Hypothalamus (tissue), 51 donors: ENCODE measurements at places on chromosomes 1 and 21.

GRCh38 chr1:43706598-43707189 lies 642 bp upstream of the ST3GAL3 start:
- DNase-seq: no peak

DNA sequence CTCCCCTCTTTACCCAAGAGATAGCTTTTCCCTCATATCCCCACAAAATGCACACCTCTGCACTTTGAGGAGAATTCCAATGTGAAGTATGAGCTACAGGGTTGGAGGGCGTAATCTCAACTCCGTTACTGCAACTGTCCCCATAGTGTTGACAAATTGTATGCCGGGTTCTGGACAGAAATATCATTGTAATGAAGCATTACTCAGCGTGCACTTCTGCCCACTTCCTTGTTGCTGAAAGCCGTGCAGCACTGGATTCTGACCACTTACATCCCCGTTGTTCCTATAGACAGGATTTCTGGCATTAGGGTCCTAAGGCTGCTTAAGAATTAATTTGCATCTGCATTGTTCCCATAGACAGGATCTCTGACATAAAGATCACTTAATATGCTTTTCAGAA lies 205.6 kb downstream of the RHOU start:
- no peak for DNase-seq

DNA sequence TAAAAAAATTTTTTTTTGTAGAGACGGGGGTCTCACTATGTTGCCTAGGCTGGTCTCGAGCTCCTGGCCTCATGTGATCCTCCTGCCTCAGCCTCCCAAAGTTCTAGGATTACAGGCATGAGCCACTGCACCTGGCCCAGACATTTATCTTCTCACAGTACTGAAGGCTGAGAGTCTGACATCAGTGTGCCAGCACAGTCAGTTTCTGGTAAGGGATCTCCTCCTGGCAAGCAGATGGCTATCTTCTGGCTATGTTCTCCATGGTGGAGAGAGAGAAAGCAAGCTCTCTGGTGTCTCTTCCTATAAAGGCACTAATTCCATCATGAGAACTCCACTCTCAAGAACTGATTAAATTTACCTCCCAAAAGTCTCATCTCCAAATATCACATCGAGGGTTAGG lies 57.8 kb upstream of the C1orf185 start:
- no peak for DNase-seq

DNA sequence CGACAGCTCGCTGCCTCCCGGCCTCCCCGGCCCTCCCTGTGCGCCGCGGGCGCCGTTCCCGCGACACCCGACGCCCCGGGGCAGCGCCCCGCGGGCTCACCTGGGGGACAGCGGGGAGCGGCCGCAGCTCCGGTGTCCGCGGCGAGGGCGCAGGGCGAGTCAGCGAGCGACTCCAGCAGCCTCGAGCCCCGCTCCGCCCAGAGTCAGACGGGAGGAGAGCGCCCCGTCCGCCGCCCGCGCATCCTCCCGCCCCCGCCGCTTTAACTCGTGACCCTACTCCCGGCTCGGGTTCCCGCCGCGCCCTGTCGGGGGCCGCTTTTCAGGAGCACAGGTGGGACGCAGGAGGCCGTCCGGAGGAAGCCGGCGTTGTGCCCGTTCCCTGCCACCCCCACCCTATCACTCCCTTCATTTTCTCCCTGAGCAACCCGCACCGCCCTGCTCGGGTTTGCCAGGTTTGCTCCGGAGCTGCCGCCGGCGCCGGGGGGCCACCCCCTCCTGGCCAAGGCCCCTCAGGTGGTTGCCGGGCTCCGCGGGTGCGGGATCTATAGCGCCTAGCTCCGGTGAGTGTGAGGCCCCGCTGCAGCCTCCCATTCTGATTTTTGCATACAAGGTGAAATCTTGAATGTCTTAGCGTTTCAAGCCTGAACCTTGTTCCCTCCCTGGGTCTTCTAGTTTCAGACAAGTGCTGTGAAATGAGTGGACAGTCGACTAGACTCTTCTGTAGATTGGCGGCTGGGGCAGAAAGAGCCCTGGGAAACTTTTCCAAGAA lies at the start of gene MCOLN3:
MCOLN3 (minus strand) TSS at position 205 of the 769 bp plus-strand sequence. CDS start 3,140 bp downstream, outside the sequence.
- DNase-seq: peak; percentile 0

- no peak for DNase-seq
These were observed 130.5 kb downstream of the RHOU start for GRCh38 chr1:228865627-228866330.
